ENCODE measurements at places on chromosomes 4 and X.

DNA sequence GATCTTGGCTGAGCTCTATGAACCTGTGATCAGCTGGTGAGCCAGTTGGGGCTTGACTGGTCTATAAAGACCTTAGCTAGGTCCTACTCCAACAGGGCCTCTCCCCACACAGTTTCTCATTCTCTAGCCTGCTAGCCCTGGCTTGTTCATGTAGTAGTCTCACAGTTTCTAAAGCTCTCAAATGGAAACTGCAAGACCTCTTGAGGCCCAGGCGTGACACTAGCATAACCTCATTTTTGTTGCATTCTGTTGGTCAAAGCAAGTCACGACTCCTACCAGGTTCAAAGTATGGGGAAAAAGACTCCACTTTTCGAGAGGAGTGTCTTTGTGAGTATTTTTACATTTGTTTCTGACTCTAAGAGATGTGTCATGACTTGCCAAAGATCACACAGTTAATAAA is 50.9 kb downstream of the CEP44 start:
- no peak for DNase-seq

DNA sequence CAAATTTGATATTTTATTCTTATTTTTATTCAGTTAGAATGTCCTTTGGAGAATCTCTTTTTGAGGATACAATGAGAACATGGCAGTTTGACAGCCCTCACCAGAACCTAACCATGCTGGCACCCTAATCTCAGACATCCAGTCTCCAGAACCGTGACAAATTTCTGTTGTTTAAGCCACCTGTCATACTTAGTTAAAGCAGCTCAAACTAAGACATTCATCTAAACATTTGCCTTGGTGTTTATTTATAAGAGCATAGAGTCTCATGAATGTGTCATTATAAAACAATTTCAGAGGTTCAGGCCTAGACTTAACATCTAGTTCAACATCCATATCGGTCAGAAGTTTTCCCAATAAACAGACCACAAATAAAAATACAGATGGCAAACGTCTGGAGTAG is 125.1 kb upstream of the FUNDC1 start:
- no peak for DNase-seq

- no peak for DNase-seq
These were observed 314.1 kb downstream of the PPP1R2C start for GRCh38 chrX:42463706-42464490.

DNA sequence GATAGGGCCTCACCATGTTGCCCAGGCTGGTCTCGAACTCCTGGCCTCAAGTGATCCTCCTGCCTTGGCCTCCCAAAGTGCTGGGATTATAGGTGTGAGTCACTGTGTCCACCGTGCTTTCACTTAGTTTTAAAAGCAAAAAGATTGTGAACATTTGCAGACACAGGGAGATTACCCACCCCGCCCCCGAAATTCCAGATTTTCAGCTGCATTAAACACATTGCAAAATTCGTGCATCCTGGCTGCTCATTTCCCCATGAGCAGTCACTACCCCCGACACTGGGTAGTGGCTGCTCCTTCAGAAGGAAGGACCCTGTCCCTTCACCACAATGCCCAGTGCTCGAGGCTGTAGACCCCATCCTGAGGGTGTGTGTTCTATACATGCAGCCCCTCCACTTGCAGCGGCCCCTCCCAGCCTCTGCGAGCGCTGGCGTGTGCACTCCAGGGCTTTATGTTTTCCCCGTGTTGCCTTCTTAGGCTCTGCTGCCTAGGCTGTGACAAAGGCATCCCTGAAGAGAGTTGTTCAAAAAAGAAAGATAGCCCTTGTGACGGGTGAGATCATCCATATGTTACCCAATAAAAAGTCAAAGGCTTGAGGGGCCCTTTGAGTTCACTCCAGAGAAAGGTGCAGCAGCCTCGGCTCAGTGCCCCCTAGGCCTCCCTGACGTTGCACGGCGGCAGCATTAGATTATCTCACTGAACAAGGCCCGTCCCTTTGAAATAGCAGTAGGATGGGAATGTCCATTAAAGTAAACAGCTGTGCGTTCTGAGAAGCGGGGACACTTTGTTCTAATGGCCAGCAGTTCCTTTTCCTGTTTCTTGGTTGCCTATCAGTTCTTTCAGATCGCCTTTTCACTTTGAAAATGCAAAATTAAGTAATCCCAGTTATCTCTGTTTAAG is 71.6 kb downstream of the SHROOM2 start:
- DNase-seq, result no peak

GRCh38 chr4:12724510-12724909 is 759.6 kb downstream of the RAB28 start:
- no peak for DNase-seq

DNA sequence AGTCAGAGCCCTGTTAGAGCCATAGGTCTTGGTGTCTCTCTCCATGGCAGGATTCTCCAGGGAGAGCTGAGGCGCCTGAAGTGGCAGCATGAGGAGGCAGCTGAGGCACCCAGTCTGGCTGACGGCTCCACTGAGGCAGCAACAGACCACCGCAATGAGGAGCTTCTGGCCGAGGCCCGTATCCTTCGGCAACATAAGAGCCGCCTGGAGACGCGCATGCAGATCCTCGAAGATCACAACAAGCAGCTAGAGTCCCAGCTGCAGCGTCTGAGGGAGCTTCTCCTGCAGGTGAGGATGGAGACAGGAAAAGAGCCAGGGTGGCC is 32.9 kb downstream of the TAF7L start:
- no peak for DNase-seq

- DNase-seq, result no peak
These were observed 2.8 kb downstream of the ERVMER34-1 start for GRCh38 chr4:52748432-52748831.

- DNase-seq, result no peak
These were observed 29.3 kb downstream of the PIGG start for GRCh38 chr4:528296-528695.

GRCh38 chr4:20639346-20639745 is 60.9 kb upstream of the PACRGL start:
- DNase-seq, result peak; percentile 60

DNA sequence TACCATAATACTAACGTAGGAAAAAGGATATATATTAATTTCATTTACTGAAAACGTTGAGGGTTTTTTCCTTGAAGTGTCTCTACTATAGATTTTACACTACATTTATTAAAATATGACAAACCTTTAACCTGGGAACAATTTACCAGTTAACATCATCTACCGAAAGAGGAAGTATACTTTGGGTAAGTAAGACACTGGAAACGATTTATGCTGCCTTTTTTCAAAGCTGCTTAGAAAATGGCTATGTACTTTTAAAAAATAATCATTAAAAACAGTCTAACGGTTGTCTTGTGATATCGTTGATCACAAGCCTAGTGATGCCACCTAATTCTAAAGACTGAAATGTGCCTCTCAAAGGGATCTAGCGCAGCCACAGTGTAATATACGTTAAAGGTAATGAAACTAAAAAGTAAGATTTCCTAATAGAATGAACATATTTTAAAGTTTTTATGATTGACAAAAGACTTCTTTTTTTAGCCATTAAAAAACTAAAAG is 50.4 kb downstream of the STX18 start:
- no peak for DNase-seq

DNA sequence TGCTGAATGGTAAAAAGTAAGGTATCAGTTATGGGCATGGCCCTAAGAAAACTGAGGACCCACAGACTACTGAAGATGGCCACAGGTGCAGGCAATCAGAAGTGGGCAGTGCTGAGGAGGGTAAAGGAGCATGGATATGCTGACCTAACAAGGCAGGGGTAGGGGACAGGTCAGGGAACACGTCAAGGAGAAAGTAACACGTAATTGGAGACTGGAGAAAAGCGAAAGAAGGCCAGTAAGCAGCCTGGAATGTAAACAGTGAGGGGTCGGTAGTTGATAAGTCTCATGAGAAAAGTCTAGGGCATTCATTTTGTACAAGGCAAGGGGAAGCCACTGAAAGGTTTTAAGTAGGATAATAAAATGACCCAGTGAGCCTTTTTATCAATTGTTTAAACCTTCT is 153.3 kb downstream of the PRDM5 start:
- no peak for DNase-seq

DNA sequence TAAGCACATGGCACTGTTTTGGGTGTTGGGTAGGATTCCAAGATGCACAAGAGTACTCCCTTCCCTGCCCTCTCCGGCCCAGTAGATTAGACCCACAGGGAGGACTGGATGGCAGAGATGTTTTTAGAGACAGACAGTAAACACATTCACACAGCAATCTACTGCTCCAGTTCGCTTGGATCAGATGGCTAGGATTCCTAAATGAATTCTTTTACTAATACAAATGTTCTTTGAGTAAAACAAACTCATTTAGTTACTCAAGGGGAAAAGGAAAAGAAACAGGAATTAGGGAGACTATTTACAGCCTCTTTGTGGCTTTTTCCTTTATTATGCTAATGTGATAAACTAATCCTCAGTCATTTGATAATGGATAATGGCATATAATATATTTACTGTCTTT is 5.9 kb downstream of the SNX25 start:
- no peak for DNase-seq

DNA sequence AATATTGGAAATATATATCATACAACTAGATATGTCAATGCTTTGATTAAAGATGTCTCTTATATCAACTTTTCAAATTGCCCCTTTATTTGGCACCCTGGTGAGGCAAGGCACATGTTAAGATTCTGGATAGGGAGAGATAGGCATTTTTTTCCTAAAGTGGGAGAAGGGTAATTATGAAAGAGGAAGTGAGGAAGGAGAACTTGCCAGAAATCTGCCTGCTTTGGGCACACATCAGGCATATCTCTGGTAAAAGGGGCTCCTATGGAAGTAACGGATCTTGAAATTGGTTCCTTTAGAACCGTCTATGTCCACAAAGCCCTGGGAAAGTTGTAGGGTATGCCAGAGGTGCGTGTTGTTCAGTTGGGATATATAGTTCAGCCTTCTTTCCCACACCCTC is 5.7 kb downstream of the IL15 start:
- no peak for DNase-seq

DNA sequence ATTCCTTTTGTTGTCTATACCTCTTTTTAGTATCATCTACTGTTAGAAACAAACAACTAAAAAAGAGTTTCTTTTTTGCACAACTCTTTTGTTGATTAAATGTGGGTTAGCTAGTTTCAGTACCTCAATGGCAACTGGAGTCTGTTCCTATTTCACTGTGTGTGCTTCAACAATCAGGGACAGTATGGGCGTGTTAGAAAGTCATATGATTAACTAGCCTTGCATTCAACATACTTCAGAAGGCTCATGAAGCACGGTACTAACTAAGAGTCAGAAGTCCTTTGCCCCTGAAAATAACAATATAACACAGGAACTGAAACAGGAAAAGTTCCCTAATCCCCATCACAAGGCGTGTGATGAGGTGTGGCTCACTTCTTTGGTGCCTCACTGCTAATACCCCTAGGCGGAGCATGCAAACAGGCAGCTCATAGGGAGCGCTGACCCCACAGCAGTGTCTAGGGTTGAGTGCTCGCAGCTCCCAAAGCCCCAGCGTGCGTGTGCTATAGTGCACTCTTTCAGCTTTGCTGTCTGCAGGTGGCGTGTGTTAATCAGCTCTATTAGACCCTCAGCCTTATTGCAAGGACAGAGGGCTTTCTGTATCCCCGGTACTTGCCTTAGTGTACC is 203.1 kb upstream of the NDST3 start:
- DNase-seq, result no peak

DNA sequence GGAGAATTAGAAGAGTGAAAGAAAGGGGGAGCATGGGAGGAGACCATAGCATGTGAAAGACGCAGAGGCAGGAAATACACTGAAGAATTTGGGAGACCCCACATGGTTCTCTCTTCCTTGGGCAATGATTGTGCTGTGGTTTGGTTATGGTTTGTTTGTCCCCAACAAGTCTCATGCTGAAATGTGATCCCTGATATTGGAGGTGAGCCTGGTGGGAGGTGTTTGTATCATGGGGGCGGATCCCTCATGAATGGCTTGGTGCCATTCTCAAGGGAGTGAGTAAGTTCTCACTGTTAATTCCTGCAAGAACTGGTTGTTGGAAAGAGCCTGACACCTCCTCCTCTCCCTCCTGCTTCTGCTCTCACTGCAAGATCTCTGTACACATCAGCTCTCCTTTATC is 78.6 kb upstream of the RAI2 start:
- DNase-seq, result no peak

DNA sequence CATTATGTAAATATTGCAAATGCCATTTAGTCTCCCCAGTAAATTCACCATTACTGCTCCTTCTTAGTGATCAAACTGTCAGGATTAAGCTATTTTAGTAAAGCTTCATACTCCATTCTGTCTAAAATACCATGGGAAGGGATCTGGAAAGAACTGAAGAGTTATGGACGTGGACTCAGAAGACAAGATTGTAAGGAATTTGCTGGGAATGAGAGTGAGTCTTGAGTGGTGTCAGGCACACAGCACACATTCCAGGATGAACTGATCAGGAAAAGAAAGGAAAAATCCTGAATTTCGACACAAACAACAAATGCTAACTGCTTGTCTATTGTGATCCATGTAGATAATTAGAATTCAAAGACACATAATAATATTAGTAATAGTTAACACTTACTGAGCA is 311.0 kb downstream of the CENPC start:
- no peak for DNase-seq

- no peak for DNase-seq
These were observed 2092.4 kb upstream of the TENM3 start for GRCh38 chr4:180150818-180151217.

DNA sequence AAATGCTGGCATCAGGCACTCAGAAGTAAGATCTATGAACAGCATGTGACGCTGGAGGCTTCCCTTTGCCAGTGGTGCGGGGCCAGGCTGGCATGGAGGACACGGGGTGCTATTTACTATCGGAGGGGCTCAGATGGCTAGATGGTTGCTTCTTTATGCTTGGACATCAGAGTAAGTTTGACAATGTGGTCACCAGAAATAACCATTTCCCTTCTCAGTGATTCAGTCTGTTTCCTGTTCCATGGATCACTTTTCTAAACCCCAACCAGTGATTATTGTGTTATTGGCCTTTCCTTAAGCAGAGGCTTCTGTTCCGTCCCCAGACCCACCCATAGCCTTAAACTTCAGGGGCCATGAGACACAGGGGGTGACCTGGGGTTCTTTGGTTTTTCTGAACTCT is 55.4 kb upstream of the DHX15 start:
- no peak for DNase-seq

GRCh38 chr4:13865871-13866669 is 238.5 kb upstream of the BOD1L1 start:
- no peak for DNase-seq

DNA sequence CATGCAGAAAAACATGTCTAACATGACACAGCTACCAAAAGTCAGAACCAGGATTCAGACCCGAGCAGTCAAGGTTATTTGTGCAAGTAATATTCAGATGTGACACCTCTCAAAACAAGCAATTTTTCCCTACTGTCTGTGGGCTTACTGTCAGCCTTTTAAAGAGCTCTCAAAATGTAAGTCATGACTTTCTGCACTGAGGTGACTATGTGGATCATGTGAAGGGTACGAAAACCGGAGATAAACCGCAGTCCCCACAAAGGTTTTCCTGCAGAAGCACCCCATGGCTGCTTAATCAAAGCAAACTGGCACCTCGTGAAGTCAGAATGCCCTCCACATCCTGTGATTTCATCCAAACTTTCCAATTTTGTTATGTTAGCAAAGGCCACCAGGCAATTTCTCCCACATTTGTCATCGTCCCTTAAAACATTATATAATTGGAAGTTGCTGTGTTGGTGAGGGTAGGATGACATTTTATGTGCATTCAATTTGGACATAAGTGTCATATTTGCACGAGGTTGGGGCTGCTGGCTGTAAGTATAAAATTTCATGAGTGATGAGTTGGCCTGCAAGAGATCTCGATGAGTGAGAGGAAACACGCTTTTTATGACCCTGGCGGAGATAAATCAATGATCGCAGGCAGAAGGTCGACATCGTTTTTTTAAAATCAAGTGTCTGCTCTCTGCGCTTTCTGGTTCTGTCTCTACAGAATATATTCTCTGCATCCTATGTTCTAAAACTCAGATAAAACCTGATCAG is 161.2 kb downstream of the STK32B start:
- DNase-seq, result peak; percentile 4

- no peak for DNase-seq
These were observed 97.6 kb downstream of the CPE start for GRCh38 chr4:165476214-165477098.
